ENCODE measurements at places on chromosomes 1 and 21. TPM values are rescaled to one million over a fixed set of nuclear protein-coding genes. Genes with fewer than 3 reads are reported as not detected.

GRCh38 chr1:107793896-107794453, 171.0 kb downstream of the VAV3 start:
- no peak overlapping the region for H3K27ac ChIP-seq
- H3K4me1 ChIP-seq: peaks cover 9% of the 10 kb centered on the region
- no peak for DNase-seq
- no peaks in the 10 kb centered on the region for H3K27me3 ChIP-seq
- no peak overlapping the region for H3K4me3 ChIP-seq

DNA sequence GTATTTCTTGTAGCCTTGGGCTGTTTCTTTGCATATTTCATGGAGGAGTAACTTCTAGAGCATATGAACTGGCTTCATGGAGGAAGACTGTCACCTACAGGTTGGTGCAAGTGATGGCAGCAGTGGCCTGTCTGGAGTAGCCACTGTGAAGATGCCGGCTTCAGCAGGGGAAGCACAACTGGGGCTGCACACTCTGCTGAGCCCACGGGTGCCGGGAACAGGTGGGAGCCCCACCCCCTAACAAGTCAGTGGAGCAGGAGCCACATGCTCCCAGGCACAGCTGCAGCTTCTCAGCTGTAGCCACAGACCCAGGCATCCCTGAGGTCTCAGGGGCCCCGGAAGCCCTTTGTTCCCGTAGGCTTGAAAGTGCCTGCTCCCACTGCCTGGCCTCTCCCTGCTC, 43.2 kb upstream of the C1orf185 start:
- H3K27ac ChIP-seq: no peak overlapping the region
- no peaks in the 10 kb centered on the region for H3K36me3 ChIP-seq
- no peak for DNase-seq
- peaks cover 7% of the 10 kb centered on the region for H3K27me3 ChIP-seq

- no peaks in the 10 kb centered on the region for H3K36me3 ChIP-seq
- peaks cover 10% of the 10 kb centered on the region for H3K27me3 ChIP-seq
- no peak for DNase-seq
- no peak overlapping the region for H3K4me3 ChIP-seq
These were observed 11.3 kb downstream of the C1orf116 start for GRCh38 chr1:207021139-207021861.

- H3K4me3 ChIP-seq: peak overlapping the region; percentile 86
- peak overlapping the region; percentile 92 for H3K27ac ChIP-seq
- H3K4me1 ChIP-seq: peaks cover 21% of the 10 kb centered on the region
- DNase-seq: no peak
- H3K27me3 ChIP-seq: no peaks in the 10 kb centered on the region
- peaks cover 2% of the 10 kb centered on the region for H3K36me3 ChIP-seq
These were observed 430 bp downstream of the WASF2 start for GRCh38 chr1:27489501-27489972.

GRCh38 chr1:157652859-157653493, 47.6 kb downstream of the FCRL3 start:
- H3K36me3 ChIP-seq: no peaks in the 10 kb centered on the region
- no peaks in the 10 kb centered on the region for H3K4me1 ChIP-seq
- H3K27me3 ChIP-seq: peaks cover 30% of the 10 kb centered on the region
- DNase-seq: no peak
- H3K27ac ChIP-seq: no peak overlapping the region

- H3K4me3 ChIP-seq: no peak overlapping the region
- no peaks in the 10 kb centered on the region for H3K4me1 ChIP-seq
- DNase-seq: no peak
- H3K36me3 ChIP-seq: peaks cover 15% of the 10 kb centered on the region
- no peaks in the 10 kb centered on the region for H3K27me3 ChIP-seq
- H3K27ac ChIP-seq: no peak overlapping the region
These were observed 23.4 kb downstream of the SESN2 start for GRCh38 chr1:28282426-28283407.

- peak overlapping the region; percentile 97 for H3K27ac ChIP-seq
- H3K4me3 ChIP-seq: no peak overlapping the region
- no peak for DNase-seq
- H3K27me3 ChIP-seq: no peaks in the 10 kb centered on the region
These were observed 22.3 kb upstream of the C1orf105 start for GRCh38 chr1:172398193-172398592.

DNA sequence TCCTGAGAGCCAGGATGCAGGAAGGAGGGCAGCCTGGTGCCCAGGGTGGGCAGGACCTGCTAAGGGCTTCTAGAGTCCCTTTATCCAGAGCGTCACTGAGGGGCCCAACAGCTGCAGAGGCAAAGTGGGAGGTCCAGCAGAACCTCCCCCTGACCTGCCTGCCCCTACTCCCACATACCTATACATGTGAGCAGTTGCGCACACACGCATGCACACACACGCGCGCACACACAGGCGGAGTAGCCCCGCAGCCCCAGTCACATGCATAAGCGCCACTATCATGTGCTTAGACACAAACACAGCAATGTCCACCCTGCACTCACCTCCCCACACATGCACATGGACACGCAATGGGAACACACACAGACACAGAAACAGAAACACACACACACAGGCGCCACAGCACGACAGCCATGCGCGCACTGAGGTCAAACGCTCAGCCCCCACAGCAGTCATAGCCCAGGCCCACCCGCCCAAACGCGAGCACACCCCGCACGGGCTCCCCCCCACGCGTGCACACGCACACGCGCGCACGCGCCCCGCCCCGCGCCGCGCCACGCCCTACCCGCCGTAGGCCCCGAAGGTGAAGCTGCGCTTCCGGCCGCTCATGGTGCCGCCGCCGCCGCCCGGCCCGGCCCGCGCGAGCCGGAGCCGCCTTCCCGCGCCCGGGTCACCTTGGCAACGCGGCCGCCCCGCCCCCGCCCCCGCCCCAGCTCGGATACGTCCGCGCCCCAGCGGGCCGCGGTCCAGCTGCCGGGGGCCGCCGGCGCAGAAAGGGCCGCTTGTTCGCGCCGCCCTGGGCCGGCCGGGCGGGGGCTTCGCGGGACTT, 17.7 kb downstream of the RAP1GAP start:
- peak; percentile 49 for DNase-seq
- peaks cover 9% of the 10 kb centered on the region for H3K4me1 ChIP-seq
- no peak overlapping the region for H3K27ac ChIP-seq
- H3K36me3 ChIP-seq: no peaks in the 10 kb centered on the region
- peaks cover 60% of the 10 kb centered on the region for H3K27me3 ChIP-seq
- H3K4me3 ChIP-seq: peak overlapping the region; percentile 72

DNA sequence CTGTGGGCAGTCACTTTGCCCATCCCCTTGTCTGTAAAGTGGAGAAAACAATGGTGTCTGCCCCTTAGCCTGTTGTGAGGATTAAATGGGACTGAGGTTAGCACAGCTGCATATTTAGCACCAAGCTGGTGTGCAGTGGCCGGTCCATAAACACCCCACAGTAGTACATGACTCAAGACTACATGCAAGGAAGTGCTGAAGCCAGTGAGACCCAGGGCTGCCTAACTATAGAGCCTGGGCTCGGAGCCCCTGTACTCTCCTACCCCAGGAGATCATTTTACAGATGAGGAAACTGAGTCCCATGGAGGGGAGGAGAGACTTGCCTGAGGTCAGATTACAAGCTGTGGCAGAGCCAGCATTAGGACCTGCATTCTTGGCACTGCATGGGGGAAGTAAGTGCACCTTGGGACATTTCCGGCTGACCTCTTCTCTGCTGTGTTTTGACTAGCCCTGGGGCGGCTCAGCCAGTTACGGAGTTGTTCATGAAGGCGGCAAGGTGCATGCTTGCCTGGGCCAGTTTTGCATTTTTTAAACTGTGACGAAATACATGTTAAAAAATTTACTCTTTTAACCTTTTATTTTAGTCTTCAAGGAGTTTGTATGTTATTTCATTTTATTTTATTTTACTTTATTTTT, 3.2 kb downstream of the SERINC2 start:
- peaks cover 6% of the 10 kb centered on the region for H3K27me3 ChIP-seq
- H3K4me1 ChIP-seq: peaks cover 20% of the 10 kb centered on the region

- H3K4me1 ChIP-seq: no peaks in the 10 kb centered on the region
- no peak for DNase-seq
- H3K36me3 ChIP-seq: no peaks in the 10 kb centered on the region
- H3K4me3 ChIP-seq: no peak overlapping the region
- no peak overlapping the region for H3K27ac ChIP-seq
These were observed 28.8 kb downstream of the OR10J1 start for GRCh38 chr1:159468321-159468720.

DNA sequence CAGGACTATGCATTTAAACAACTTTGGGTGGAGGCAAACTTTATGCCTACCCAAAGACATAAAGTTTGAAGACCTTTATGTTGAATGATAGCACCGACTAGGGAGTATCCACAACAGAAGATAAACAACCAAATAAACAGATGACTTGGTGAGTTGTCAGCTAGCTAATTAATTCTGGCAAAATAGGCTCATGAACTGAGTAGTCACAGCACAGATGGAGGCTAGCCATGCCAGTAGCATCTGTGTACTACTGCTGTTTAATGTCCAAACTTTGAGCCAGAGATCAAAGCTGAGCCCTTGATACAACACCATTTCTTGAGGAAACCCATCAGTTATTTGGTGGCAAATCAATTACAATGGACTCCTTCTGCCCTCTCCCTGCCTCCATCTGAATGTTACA, 40.3 kb upstream of the CCDC190 start:
- H3K4me1 ChIP-seq: peaks cover 9% of the 10 kb centered on the region
- no peak for DNase-seq
- no peak overlapping the region for H3K27ac ChIP-seq
- no peaks in the 10 kb centered on the region for H3K36me3 ChIP-seq

GRCh38 chr1:68558321-68559026, 61.6 kb upstream of the DEPDC1 start:
- no peaks in the 10 kb centered on the region for H3K36me3 ChIP-seq
- no peak overlapping the region for H3K27ac ChIP-seq
- H3K4me1 ChIP-seq: no peaks in the 10 kb centered on the region

GRCh38 chr1:91806769-91807700, 78.9 kb downstream of the TGFBR3 start:
- H3K27ac ChIP-seq: peak overlapping the region; percentile 90
- H3K27me3 ChIP-seq: no peaks in the 10 kb centered on the region

- peak overlapping the region; percentile 26 for H3K27ac ChIP-seq
- no peak for DNase-seq
- H3K36me3 ChIP-seq: peaks cover 8% of the 10 kb centered on the region
- H3K4me1 ChIP-seq: peaks cover 2% of the 10 kb centered on the region
These were observed 10.7 kb downstream of the CDC7 start for GRCh38 chr1:91511386-91511785.

DNA sequence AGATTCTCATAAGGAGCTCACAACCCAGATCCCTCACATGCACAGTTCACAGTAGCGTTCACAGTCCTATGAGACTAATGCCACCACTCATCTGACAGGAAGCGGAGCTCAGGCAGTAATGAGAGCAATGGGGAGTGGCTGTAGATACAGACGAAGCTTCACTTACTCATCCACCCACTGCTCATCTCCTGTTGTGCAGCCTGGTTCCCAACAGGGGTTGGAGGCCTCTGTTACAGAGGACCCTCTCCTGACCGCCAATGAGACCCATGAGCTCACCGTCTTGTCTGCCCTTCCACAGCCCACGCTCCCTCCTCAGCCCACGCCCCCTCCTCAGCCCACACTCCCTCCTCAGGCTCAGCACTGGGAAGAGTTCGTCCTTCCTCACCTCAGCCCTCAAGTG, 39.6 kb downstream of the RSPH1 start:
- H3K4me1 ChIP-seq: no peaks in the 10 kb centered on the region
- no peaks in the 10 kb centered on the region for H3K36me3 ChIP-seq
- no peak overlapping the region for H3K27ac ChIP-seq
- H3K4me3 ChIP-seq: no peak overlapping the region
- peaks cover 1% of the 10 kb centered on the region for H3K27me3 ChIP-seq
- DNase-seq: no peak

- H3K36me3 ChIP-seq: no peaks in the 10 kb centered on the region
- H3K27ac ChIP-seq: no peak overlapping the region
- H3K27me3 ChIP-seq: no peaks in the 10 kb centered on the region
- peaks cover 5% of the 10 kb centered on the region for H3K4me1 ChIP-seq
These were observed 93.2 kb upstream of the HNRNPU start for GRCh38 chr1:244957525-244957924.

Gene TPTE
- total RNA-seq: not detected

Gene HPDL
- 2.4 TPM for total RNA-seq

Gene TNFRSF4
- 0.34 TPM for total RNA-seq

Gene WNT3A
- not detected for total RNA-seq

Gene FAM72D
- total RNA-seq: 1.1 TPM

Gene FOXD3
- not detected for total RNA-seq

Gene CTSK
- 27.5 TPM for total RNA-seq

Gene SPATA17
- 2.9 TPM for total RNA-seq

Gene C1QC
- total RNA-seq: not detected

Data from mesothelial cell of epicardium (in vitro differentiated cells).